AG04450 (cell line): ENCODE measurements at places on chromosomes 2 and 18. TPM values are rescaled to one million over a fixed set of nuclear protein-coding genes. Genes with fewer than 3 reads are reported as not detected.

TTC27 gene
- 23.5 and 28.9 TPM in 2 replicates for polyA plus RNA-seq

GPR17 gene
- polyA plus RNA-seq, result not detected in 2 replicates

GAL3ST2 gene
- polyA plus RNA-seq, result not detected in 2 replicates

ACTG2 gene
- polyA plus RNA-seq, result 641 and 956 TPM in 2 replicates

PTH2R gene
- polyA plus RNA-seq, result not detected in 2 replicates

CEBPZ gene
- polyA plus RNA-seq, result 14.1 and 21.1 TPM in 2 replicates

PRSS56 gene
- not detected in 2 replicates for polyA plus RNA-seq

CAPN14 gene
- 0.09 TPM in 2 replicates for polyA plus RNA-seq

TAF4B gene
- polyA plus RNA-seq, result 0.32 and 0.40 TPM in 2 replicates

NDUFV2 gene
- polyA plus RNA-seq, result 163 and 207 TPM in 2 replicates

C2orf92 gene
- polyA plus RNA-seq, result 1.3 and 1.5 TPM in 2 replicates

SERPINB11 gene
- polyA plus RNA-seq, result not detected in 2 replicates

THSD7B gene
- polyA plus RNA-seq, result not detected in 2 replicates

HPCAL1 gene
- 14.4 and 19.7 TPM in 2 replicates for polyA plus RNA-seq

SCYGR8 gene
- polyA plus RNA-seq, result not detected in 2 replicates

TXNDC2 gene
- polyA plus RNA-seq, result 0.06 TPM in 2 replicates

CLEC4F gene
- not detected in 2 replicates for polyA plus RNA-seq

CTIF gene
- 40.2 and 44.7 TPM in 2 replicates for polyA plus RNA-seq

SRD5A2 gene
- polyA plus RNA-seq, result not detected in 2 replicates

DTNA gene
- 15.1 and 16.4 TPM in 2 replicates for polyA plus RNA-seq

STARD6 gene
- polyA plus RNA-seq, result 0.14 TPM in 1 of 2 replicates, not detected in the other

KCNG3 gene
- polyA plus RNA-seq, result not detected in 2 replicates

REG3A gene
- polyA plus RNA-seq, result not detected in 2 replicates

DNAH7 gene
- polyA plus RNA-seq, result 0.74 and 1.2 TPM in 2 replicates

APLF gene
- polyA plus RNA-seq, result 2.5 and 3.6 TPM in 2 replicates

SERPINB13 gene
- not detected in 2 replicates for polyA plus RNA-seq

UPP2 gene
- not detected in 2 replicates for polyA plus RNA-seq

RAX gene
- polyA plus RNA-seq, result not detected in 2 replicates

NGEF gene
- polyA plus RNA-seq, result 0.07 and 0.10 TPM in 2 replicates

TFCP2L1 gene
- not detected in 2 replicates for polyA plus RNA-seq

MPP4 gene
- polyA plus RNA-seq, result 8.6 and 9.1 TPM in 2 replicates

SLC9A4 gene
- polyA plus RNA-seq, result not detected in 2 replicates

NT5DC4 gene
- not detected in 2 replicates for polyA plus RNA-seq

CCL20 gene
- polyA plus RNA-seq, result 0.11 TPM in 1 of 2 replicates, not detected in the other

EIF5B gene
- 18.7 and 25.2 TPM in 2 replicates for polyA plus RNA-seq

TRPM8 gene
- 0.11 TPM in 1 of 2 replicates, not detected in the other for polyA plus RNA-seq

CYP26B1 gene
- polyA plus RNA-seq, result 0.01 and 0.04 TPM in 2 replicates

PROC gene
- polyA plus RNA-seq, result not detected in 2 replicates

PROKR1 gene
- not detected in 2 replicates for polyA plus RNA-seq

CD8B2 gene
- polyA plus RNA-seq, result not detected in 2 replicates

FOXD4L1 gene
- 0.02 TPM in 1 of 2 replicates, not detected in the other for polyA plus RNA-seq

RTP5 gene
- polyA plus RNA-seq, result not detected in 2 replicates

ANKRD29 gene
- 0.12 and 0.15 TPM in 2 replicates for polyA plus RNA-seq

DAPL1 gene
- polyA plus RNA-seq, result not detected in 2 replicates

VAMP8 gene
- 2.6 and 3.6 TPM in 2 replicates for polyA plus RNA-seq

PLCL1 gene
- 0.22 and 0.43 TPM in 2 replicates for polyA plus RNA-seq

TRIM43 gene
- polyA plus RNA-seq, result not detected in 2 replicates

MARCO gene
- polyA plus RNA-seq, result not detected in 2 replicates

ADRA2B gene
- polyA plus RNA-seq, result not detected in 2 replicates

C1QL2 gene
- not detected in 2 replicates for polyA plus RNA-seq

ST8SIA3 gene
- not detected in 2 replicates for polyA plus RNA-seq

GKN2 gene
- polyA plus RNA-seq, result not detected in 2 replicates

MYO5B gene
- 0.32 and 0.41 TPM in 2 replicates for polyA plus RNA-seq

HOXD3 gene
- polyA plus RNA-seq, result not detected in 2 replicates

ANO7 gene
- polyA plus RNA-seq, result 0.21 and 0.40 TPM in 2 replicates

BCL11A gene
- 1.1 and 1.4 TPM in 2 replicates for polyA plus RNA-seq

DNER gene
- polyA plus RNA-seq, result 0.05 TPM in 1 of 2 replicates, not detected in the other

KCNK3 gene
- polyA plus RNA-seq, result 0.04 and 0.05 TPM in 2 replicates
